ENCODE measurements at places on chromosomes 13 and 19.

GRCh38 chr13:41302743-41303142 lies 8.3 kb upstream of the NAA16 start:
- DNase-seq = no peak

GRCh38 chr13:97127842-97128241 lies 94.3 kb upstream of the MBNL2 start:
- DNase-seq = no peak

DNA sequence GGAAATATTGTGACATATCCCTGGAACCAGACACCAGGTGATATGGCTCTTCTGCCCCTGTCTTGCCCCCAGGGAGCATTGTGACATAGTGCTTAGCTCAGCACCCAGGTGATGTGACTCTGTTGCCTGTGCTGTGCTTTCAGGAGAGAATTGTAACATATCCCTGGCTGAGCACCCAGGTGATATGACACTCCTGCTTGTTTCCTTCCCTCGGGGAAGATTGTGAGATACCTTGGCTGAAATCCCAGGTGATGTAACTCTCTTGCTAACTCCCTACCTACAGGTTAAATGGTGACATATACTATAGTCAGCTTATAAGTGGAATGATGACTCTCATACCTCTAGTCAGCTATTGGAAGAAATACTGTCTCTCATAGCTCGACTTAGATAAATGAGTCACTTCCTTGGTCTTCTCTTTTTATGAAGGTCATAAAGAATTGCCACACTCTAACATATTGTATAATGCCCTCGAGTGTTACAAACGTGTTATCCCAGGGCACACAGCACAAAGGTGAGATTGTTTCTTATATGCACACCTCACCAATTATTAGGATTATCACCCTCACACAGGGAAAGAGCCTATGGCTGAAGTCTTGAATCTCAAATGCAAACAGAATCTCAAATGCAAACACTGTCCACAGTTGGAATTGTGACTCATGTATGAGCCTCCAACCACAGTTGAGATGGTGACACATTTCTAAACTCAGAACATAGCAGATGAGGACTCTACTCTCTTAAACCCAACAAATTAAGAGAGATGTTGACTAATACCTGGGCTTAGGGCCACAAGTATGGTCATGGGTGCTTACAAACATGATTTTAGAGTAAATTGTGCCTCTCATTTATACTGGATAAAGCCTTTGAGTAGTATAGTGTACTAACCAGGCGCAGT lies 32.7 kb upstream of the ZNF254 start:
- DNase-seq = no peak

GRCh38 chr19:49570997-49571676 lies 9.2 kb downstream of the NOSIP start:
- DNase-seq = no peak
